ENCODE measurements at places on chromosomes 6 and 20. TPM values are rescaled to one million over a fixed set of nuclear protein-coding genes. Genes with fewer than 3 reads are reported as not detected.

DNA sequence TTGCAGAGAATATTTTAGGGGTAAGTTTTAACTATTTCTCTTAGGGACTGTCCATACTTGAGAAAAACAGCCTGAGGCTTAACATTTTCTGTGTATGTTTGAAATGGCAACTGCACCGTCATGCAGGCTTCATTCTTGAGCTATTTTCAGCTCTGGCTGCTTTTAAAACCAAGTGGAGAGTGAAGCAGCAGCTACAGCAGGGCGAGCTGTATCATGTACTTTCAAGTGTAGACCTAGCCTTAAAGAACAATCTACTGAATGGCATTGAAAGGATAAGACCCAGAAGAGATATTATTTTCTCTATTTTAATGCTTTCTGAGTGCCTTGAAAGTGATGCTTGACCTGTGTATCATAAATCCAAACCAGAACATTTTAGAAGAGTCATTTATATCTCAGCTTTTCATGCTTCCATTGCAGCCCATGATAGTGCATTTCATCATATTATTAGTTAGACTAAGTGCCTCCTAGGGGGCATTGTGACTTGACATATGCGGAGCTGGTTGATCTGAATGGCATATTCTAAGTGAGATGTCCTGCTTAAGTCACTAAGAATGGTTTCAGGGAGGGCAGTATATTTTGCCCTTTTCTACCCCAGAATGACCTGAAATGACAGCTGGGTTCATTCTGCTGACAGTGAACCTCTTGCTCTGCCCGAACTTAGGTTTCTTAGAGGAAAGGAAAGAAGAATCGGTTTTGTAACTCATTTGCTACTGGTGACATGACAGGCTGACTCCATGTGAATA lies 85.3 kb downstream of the NKAIN2 start:
- no peak for DNase-seq

GRCh38 chr20:36334281-36335205 lies 28.4 kb downstream of the DLGAP4 start:
- DNase-seq, result no peak

DNA sequence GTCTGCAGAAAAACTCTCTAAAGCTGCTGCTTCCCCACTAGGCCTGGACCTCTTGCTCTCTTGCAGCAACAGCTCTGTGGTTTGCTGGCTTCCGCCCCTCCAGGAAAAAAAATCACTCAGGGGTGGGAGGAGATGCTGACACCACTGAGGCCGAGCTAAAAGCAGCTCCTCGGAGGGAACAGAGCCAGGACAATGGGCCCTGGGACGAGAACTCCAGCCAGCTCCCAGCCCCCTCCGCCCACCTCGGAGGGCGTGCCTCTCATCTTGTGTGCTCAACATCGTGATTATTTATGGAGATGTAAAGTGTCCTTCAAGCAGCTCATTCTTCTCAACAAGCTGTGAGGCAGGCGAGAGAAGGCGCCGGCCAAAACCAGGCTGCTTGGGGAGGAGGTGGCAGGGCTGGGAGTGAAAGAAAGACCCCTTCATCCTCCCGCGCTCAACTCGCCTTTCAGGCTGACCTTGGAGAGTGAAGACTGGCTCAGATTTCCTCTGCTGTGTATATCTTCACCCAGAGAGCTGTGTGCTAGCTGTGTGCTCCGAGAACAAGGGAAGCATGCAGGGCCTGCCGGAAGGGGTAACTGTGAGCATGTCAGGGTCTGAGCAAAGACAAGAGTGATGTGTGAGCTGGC lies 53.5 kb upstream of the LRFN2 start:
- no peak for DNase-seq

DNA sequence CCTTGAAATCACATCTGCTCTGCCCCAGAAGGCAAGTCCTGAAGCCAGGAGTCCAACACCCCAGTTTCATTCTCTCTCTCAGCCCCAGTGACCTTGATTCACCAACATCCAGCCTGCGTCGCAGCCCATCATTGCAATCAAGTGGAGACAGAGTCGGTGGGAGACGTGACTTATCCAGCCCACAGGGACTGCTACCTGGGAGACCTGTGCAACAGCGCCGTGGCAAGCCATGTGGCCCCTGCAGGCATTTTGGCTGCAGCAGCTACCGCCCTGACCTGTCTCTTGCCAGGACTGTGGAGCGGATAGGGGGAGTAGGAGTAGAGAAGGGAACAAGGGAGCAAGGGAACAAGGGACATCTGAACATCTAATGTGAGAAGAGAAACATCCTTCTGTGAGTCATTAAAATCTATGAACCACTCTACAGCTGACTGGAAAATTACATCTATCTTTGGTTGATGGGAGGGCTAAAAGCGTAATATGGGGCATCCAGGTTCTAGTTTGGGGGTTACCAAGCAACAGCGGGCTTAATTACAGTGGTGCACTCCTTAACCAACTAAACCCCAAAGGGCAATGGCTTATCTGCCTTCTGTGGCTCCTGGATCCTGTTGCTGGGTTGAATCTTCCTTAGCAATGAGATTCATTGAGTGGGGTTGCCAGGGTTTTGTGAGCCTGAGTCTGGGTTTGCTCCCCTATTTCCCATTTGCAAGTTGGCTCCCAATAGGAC lies 2.5 kb downstream of the LY6G6D start:
- no peak for DNase-seq

- no peak for DNase-seq
Measured at GRCh38 chr6:39367700-39368099, 45.2 kb upstream of the KCNK16 start.

Gene IP6K3
- 0.46 TPM for polyA plus RNA-seq

DNA sequence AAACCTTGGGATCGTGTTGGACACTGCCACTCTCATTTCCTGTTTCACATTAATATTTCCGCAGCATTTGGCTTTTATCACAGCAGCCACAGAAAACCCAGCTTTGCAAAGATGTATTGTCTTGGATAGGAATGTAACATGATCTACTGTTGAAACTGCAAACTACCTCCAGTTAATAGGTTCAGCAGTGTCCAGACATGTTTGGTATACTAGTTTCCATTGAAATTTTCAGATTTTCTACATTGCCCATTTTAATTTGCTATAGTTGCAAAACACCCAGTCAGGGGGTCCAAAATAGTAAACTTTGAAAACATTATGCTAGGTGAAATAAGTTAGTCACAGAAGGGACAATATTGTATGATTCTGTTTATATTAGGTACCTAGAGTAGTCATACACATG lies 3.3 kb downstream of the ANKRD6 start:
- DNase-seq, result no peak

DNA sequence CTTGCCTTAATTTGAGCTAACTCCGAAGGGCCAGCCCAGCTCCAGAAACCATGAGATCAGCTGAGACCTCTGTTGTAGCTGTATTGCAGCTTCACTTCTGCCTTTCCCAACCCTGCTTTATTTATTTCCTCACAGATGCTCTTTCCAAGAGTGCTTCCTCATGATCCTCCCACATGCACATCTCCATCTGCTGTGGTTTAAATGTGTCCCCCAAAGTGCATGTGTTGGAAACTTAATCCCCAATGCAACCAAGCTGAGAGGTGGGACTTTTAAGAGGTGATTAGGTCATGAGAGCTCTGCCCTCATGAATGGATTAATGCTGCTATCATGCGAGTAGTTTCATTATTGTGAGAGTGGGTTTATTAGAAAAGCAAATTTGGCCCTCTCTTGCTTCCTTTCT lies 164.4 kb upstream of the TAB2 start:
- DNase-seq, result no peak

DNA sequence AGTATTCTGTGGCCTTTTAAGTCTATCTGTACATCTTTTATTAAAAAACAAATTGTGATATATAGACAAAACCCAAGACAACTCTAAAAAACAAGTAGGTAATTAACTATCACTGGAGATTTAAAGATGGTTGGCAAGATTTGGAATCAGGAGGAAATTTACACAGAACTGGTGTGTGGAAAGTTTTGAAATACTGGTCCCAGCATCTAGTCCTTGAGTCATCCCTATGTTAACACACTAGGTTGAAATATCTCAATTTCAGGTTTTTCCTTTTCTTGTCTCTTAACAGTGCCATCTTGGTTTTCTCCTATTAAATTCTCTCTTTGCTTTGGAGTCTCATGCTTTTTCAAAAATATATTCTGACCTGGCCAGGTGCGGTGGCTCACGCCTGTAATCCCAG lies 27.5 kb downstream of the SASH1 start:
- DNase-seq, result no peak

DNA sequence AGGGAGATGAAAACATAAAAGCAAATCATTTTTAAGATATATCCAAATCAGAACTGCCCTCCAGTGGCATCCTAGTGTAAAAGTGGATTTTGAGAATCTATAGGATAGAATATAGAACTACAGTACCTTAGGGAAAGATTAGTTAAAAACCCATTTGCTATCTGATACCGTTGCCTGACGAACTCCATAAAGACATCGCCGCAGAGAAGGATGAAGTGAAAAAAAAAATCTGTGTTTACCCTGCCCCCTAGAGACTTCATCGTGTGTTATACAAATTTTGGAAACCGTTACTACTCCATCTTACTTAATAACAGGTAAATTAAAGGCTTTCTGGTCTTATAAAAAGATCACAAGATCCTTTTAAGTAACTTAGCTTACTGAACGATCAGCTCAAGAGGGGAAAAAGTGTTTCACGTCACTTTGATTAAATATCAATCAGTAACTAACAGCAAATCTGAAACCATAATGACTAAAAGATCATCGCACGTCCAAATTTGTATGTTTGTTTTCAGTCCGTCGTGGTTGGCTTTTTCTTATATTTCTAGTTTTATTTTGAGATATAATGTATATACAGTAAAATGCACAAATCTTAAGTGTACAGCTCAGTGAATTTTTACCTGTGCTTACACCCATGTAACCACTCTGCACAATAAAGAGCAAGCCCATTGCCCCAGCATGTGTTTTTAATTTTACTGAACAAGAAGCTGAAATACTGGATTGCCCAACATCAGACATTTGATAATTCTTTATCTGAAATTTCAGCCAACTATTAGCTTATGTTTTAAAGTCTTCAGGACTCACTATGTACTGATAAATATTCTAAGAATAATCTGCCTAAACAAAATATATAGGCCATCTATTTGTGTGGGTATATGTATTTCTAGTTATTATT lies 881 bp upstream of the MCM3 start:
- DNase-seq, result no peak

Gene TRPC4AP
- 45.3 TPM for polyA plus RNA-seq

Gene CST4
- not detected for polyA plus RNA-seq

DNA sequence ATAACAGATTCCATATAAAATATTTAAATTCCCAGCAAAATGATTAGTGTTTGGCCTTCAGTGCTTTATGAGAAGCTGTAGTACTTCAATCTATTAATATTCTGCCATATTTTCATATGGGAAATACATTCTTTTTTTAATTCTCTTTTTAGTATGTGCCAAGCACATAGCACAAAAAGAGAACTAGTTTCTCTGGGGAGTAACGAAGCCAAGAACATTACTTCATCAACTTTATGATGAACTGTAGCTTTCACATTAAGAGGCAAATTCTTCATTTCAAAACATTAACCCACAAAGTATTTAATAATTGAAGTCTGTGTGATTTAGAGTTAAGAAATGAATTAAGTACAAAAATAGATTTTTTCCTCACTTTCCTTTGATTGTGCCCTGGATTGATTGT lies 281.0 kb upstream of the EYS start:
- DNase-seq, result no peak

All from sigmoid colon (tissue), 7 donors.